ENCODE measurements at places on chromosomes 1 and 21.
A peak's percentile ranks its signal among the peaks of the same experiment; 100 is the strongest.

GRCh38 chr1:19065526-19066247 lies 109.2 kb upstream of the IFFO2 start:
- DNase-seq = no peak

GRCh38 chr1:234755449-234755863 lies 145.5 kb upstream of the IRF2BP2 start:
- DNase-seq = no peak

DNA sequence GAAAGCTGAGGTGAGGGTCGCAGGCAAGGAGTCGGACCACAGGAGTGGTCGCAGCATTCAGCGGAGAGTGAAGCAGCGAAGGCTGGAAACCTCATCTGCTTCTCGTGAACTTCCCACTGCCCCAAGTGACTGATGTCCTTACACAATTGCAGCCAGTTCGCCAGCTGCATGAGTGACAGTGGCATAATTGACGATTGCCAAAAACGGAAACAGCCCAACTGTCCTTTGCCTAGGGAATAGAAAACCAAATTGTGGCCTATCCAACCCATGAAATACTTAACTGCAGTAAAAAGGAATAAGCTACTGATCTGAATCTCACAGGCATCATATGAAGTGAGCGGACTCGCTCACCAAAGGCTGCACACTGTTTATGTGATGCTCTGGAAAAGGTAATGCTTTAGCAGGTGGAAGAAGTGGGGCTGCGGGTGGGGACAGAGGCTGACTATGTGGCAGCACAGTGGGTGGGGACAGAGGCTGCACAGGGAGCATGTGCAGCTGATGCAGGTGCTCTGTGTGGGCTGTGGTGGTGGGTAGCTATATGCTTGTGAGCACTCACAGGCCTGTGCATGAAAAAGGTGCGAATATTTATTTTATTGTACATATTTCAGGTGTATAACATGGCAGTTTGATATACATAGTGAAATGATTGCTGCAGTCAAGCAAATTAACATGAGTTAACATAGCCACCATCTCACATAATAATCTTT lies 4.2 kb upstream of the NLRP3 start:
- no peak for DNase-seq

GRCh38 chr1:48823168-48823567 lies 46.5 kb upstream of the BEND5 start:
- no peak for DNase-seq

- no peak for DNase-seq
These were observed 42.4 kb downstream of the ENAH start for GRCh38 chr1:225610539-225610938.

GRCh38 chr1:151716771-151717631 lies at the start of gene CELF3:
TSS of gene CELF3 (minus strand) at chr1:151716803. CDS start at chr1:151716020, 783 bp downstream.
- peak; percentile 15 for DNase-seq

GRCh38 chr1:48591181-48591580 lies 119.2 kb upstream of the SPATA6 start:
- no peak for DNase-seq

GRCh38 chr1:156905651-156906050 lies 12.1 kb downstream of the PEAR1 start:
- no peak for DNase-seq

- DNase-seq = no peak
These were observed at the start of gene SEC16B for GRCh38 chr1:177969825-177970371. TSS of gene SEC16B (minus strand) at chr1:177970058. CDS start at chr1:177967981, 2,077 bp downstream.

DNA sequence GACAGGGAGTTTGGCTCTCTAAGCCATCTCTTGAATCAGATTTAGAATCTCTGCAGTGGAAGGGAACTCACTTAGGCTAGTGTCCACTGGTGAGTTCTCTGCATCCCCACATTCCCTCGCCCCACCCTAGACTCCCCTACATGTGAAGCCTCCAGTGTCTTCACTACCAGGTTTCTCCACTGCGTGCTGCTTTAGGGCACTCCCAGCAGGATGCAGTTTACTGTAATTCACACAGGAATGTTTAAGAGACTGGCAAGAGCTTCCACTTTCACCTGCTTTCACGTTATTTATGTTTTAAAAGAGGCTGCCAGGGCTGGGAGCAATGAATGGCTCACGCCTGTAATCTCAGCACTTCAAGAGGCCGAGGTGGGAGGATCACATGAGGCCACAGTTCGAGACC lies 60.2 kb downstream of the KAZN start:
- DNase-seq = no peak

DNA sequence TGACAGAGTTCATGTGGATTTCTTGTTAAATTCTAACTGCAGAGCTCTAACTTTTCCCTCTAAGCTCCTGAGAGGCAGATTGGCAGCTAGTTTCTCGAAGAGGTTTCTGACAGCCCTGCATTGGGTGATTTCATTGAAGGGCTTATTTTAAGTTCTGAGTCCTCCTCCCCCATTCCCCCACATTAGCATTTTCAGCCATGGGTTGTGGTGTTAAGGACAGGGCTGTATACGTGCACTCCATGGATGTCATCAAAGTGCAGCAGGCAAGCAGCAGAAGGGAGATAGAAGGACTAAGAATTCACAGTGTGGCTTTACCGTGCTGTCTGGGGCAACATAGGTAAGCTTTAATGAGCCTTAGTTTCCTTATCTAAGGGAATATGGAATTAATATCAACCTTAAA lies 19.0 kb downstream of the CRYZ start:
- DNase-seq = no peak

- DNase-seq = no peak
These were observed 2.8 kb downstream of the ITPKB start for GRCh38 chr1:226736001-226736907.

DNA sequence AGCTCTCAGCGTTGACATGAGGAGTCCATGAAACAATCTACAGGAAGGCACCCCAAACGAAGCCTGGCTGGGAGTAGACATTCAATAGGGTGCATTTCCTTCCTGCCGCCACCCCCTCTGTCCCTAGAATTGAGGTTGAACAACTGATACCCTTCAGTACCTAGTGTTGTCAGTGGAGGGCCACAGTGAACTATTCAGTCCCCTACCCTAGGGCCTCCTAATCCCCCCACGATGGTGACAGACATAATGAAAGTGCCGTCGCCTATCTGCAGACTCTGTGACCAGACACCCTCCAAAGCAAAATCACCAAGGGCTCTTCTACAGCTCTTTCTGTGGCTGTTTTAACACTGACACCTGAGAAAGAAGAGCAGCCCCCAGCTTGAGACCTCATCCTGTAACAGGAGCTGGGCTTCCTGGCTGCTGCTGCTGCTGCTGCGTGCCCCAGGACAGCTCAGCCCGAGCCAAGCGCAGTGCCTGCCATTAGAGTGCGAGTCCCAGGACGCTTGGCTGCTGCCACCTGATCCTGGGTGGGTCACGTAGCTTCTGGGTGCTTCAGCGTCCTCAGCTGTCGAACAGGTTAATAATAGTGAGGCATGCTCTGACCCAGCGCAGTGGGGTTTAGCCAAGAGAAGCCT lies 183.0 kb downstream of the ZBTB18 start:
- no peak for DNase-seq

GRCh38 chr1:99534638-99534930 lies 111.3 kb upstream of the PALMD start:
- DNase-seq = peak; percentile 63

- no peak for DNase-seq
These were observed 52.1 kb downstream of the STYXL2 start for GRCh38 chr1:167145965-167146364.

GRCh38 chr1:36414384-36414783 lies 16.7 kb upstream of the LSM10 start:
- DNase-seq = no peak

DNA sequence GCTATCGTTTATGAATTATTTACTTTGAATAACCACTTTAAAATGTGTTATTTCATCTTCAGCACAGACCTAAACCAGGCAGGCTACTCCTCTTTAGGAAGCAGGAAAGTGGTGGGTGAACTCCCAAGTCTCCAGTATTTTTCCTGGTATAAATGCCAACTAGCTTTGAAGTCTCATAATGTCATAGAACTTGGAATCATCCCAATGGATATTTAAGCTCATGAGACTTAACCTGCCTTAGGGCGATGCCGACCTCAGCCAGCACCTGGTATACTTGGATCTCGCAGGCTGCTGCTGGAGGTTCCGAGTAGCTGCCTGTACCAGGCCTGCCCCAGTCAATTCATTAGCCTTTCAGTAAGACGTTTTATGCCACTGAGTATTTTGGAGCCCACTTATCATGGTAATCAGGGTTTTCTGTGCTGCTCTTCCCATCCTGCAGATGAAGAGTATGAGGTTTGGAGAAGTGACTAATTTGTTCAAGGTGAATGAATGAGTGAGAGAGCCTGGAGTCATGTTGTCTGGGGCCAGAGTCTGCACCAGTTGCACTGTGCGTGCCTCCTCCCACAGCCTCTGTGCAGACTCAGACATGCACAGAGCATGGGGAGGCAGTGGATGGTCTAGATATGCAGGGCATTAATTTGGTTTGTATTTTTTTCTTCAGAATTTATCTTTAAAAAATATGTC lies 34.9 kb downstream of the VANGL1 start:
- DNase-seq = no peak

- DNase-seq = peak; percentile 79
These were observed 15.7 kb downstream of the MATN1 start for GRCh38 chr1:30707412-30708360.

- DNase-seq = no peak
These were observed 94.1 kb downstream of the ABCA4 start for GRCh38 chr1:94026619-94027380.
